ENCODE measurements at places on chromosomes 5 and 9.

DNA sequence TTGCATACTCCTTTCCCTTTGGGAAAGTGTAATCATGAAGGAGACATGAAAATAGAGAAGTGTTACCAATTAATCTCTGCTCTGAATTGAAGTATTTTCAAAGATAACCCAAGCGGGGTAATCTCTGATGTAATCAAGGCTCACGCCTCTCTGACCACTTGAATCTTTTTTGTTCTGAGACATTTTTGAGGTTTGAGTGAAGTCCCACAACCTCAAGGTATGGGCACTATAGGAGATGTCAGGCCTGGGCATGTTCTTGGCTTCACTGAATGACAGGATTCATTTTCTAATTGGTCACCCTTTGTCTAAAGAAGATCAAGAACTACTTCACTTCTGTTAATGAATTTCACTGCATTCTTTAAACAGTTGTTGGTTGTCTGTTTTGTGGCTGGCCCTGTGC is 23.7 kb downstream of the ENHO start:
- no peak for DNase-seq

- peak; percentile 44 for DNase-seq
Observed at GRCh38 chr5:33890131-33891032, 1.4 kb downstream of the ADAMTS12 start.

- no peak for DNase-seq
Observed at GRCh38 chr9:91197232-91198181, 164.2 kb downstream of the AUH start.

GRCh38 chr9:93960971-93961841 is 6.1 kb upstream of the BARX1 start:
- DNase-seq = no peak

DNA sequence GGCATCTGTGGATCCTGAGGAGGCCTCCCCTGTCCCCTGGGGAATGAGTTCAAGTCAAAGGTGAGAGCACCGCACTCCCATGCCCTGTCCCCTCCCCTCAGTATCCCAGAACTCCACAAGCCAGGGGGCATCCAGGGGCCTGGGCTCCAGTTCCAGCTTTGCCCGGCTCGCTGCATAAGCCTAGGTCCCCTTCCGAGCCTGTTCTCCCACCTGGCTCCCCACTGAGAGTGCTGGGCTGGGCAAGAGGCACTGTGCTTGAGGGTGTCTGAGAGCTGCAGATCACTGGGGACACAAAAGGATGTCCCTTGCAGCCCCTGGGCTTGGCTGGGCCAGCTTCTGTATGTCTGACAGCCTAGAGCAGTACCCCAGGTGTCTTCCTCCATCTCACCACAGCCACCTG is 4.6 kb downstream of the DOK3 start:
- no peak for DNase-seq

DNA sequence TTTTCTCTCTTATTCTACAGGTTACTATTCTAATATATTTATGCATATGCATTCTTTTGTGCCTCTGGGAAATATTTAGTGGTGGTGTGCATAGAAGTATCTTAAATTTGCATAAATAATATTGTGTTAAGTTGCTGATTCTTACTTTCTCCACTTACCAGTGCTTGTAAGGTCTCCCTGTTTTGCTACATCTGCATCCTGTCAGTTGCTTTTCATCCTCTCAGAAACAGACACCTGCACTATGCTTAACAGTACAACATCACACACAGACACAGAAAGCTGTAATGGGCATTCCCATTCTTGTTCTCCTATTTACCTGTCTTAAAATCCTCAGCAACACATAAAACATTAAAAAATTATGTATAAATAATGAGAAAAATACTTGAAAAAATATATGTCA is 713.3 kb upstream of the RGMB start:
- no peak for DNase-seq

- DNase-seq = no peak
Observed at GRCh38 chr5:123344816-123345426, 78.3 kb downstream of the CEP120 start.

GRCh38 chr9:95067897-95068296 is 249.6 kb downstream of the FANCC start:
- DNase-seq = no peak

- no peak for DNase-seq
Observed at GRCh38 chr9:92992549-92992948, 45.2 kb downstream of the FGD3 start.

GRCh38 chr5:88785746-88786565 is 97.0 kb downstream of the MEF2C start:
- no peak for DNase-seq

DNA sequence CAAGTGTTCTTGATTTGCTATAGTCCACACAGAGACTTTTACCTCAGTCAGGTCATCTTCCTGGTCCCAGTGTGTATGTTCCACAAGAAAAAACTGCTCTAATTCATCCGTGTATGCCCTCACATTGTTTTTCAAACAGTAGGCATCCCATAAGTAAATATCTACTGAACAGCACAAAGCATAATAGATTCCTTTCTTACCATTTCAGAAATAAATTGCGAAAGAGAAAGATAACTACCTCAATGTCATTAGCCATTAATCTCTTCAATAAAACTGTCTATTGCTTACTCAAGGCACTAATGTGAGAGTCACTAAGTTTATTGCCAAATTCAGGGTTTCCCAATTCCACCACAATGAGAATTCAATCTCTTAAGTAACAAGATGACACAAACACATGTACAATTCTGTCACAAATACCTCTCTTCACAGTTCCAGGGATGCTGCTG is 9.6 kb downstream of the FBXW2 start:
- DNase-seq = no peak

DNA sequence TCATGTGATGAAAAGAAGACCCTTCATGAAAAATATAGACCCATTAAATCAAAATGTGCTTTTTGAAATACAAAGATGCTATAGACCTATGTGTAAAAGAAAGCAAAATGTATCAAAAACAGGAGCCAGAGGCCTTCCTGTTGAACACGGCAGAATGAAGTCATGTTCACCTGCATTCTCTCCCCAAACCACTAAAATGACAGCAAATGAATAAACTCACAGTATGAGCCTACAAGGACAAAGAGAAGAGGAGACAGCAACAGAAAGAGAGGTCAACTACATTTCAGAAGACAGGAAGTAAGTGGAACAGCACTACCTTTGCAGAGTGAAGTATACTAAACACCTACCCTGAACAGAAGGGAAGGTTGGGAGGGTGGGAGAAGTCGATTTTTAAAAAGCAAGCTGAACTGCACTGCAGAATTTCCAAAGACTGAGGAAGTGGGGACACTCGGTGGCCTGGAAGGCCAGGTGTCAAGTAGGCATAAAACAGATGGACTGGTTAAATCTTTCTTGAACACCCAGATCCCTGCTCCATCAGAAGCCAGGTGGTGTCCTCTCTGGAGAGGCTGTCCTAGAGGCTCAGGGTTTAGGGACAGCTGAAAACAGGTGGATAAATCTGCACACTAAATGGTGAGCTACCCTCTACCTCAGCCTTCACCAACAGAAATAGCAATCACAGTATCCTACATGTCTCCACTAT is 48.9 kb downstream of the MED27 start:
- no peak for DNase-seq

- DNase-seq = no peak
Observed at GRCh38 chr5:14922456-14922855, 50.9 kb upstream of the ANKH start.

DNA sequence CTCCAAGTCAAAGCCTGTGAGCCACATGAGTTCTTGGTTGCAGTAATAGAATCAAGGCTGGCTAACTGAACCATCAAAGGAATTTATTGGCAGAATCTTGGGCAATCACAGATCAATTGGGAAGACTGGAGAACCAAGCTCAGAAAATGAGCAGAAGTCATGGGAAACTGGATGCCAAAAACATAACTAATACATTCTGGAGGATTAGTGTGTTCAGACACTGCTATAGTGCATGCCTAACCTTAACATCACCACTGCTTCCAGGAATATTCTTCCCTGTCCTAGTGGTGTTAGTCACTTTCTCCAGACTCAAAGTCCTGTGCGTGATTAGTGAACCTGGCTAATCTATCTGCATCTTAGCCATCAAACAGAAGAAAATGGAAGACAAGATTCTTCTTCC is 843.7 kb downstream of the EFNA5 start:
- no peak for DNase-seq
